Esophagus muscularis mucosa (tissue), 4 donors: ENCODE measurements at places on chromosomes 6 and 20. TPM values are rescaled to one million over a fixed set of nuclear protein-coding genes. Genes with fewer than 3 reads are reported as not detected.
A peak's percentile ranks its signal among the peaks of the same experiment; 100 is the strongest.

- no peaks in the 10 kb centered on the region for H3K36me3 ChIP-seq
- no peak overlapping the region for H3K4me3 ChIP-seq
- H3K27me3 ChIP-seq: no peaks in the 10 kb centered on the region
- H3K4me1 ChIP-seq: no peaks in the 10 kb centered on the region
- DNase-seq: no peak
- no peak overlapping the region for H3K27ac ChIP-seq
These were observed 267.9 kb downstream of the THBS2 start for GRCh38 chr6:168985705-168986104.

DNA sequence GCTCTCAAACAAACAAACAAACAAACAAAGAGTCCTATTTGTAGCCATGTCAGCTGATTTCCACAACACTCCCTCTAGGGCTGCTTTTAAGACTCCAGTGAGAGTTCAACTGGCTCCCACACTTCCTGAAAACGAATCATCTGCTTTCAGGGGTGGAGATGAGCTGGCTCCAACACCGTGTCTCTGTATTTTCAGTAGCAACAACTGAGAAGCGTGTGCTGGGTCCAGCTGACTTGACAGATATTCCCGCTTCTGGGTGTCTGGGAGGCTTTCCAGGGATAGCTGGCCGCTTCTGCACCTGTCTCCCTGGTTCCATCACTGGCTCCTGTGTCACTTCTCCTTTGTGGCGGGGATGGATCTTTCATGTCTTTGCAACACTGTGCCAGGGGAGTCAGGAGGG is 272.5 kb upstream of the SOX4 start:
- H3K36me3 ChIP-seq: no peaks in the 10 kb centered on the region
- no peak overlapping the region for H3K4me3 ChIP-seq
- H3K27ac ChIP-seq: no peak overlapping the region
- no peak for DNase-seq
- no peaks in the 10 kb centered on the region for H3K4me1 ChIP-seq

DNA sequence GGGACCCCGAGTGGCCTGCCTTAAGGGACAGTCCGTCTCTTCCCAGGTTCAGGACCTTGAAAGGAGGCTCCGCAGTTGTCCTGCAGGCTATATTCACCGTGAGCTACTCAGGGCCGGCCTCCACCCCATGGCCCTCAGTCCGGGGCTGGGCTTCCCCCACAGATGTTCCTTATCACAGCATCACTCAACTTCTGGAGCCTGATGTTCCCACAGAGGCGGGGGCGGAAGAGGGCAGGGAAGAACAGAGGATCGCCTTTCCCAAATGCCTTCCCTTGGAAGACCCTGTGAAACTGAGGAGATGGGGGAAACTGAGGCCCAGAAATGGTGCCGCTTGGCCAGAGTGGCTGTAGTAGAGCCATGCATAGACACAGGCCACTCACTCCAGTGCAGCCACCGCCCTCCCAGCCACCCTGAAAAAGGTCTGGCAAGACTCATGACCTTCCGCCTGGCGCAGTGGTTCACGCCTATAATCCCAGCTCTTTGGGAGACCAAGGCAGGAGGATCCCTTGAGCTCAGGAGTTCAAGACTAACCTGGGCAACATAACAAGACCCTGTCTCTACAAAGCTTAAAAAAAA is 4.3 kb upstream of the COX4I2 start:
- H3K36me3 ChIP-seq: no peaks in the 10 kb centered on the region
- H3K4me3 ChIP-seq: no peak overlapping the region
- no peak overlapping the region for H3K27ac ChIP-seq
- DNase-seq: peak; percentile 93
- peaks cover 4% of the 10 kb centered on the region for H3K27me3 ChIP-seq
- H3K4me1 ChIP-seq: peaks cover 4% of the 10 kb centered on the region

HAO1 gene
- not detected for total RNA-seq

ANKEF1 gene
- 2.3 TPM for total RNA-seq

GRCh38 chr6:124823240-124824111 is 138.8 kb upstream of the RNF217 start:
- peak overlapping the region; percentile 36 for H3K27ac ChIP-seq
- no peaks in the 10 kb centered on the region for H3K27me3 ChIP-seq
- DNase-seq: no peak
- no peak overlapping the region for H3K4me3 ChIP-seq
- peaks cover 16% of the 10 kb centered on the region for H3K4me1 ChIP-seq

DNA sequence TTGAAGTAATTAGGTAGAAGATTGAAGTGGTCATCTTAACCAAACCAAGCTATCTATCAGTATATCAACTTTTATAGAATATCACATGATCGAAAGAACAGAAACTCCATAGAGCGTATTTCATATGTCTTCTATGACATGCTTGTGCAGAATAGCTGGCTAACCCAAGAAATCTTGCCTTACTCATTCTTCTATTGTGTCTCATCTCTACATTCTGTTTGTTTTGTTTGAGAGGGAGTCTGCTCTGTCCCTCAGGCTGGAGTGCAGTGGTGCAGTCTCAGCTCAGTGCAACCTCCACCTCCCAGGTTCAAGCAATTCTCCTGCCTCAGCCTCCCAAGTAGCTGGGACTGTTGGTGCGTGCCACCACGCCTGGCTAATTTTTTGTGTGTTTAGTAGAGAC is 10.6 kb downstream of the TAB2 start:
- H3K4me3 ChIP-seq: no peak overlapping the region
- no peak for DNase-seq
- no peaks in the 10 kb centered on the region for H3K36me3 ChIP-seq
- no peaks in the 10 kb centered on the region for H3K27me3 ChIP-seq
- no peak overlapping the region for H3K27ac ChIP-seq

NHSL1 gene
- total RNA-seq: 12.9 TPM

DNA sequence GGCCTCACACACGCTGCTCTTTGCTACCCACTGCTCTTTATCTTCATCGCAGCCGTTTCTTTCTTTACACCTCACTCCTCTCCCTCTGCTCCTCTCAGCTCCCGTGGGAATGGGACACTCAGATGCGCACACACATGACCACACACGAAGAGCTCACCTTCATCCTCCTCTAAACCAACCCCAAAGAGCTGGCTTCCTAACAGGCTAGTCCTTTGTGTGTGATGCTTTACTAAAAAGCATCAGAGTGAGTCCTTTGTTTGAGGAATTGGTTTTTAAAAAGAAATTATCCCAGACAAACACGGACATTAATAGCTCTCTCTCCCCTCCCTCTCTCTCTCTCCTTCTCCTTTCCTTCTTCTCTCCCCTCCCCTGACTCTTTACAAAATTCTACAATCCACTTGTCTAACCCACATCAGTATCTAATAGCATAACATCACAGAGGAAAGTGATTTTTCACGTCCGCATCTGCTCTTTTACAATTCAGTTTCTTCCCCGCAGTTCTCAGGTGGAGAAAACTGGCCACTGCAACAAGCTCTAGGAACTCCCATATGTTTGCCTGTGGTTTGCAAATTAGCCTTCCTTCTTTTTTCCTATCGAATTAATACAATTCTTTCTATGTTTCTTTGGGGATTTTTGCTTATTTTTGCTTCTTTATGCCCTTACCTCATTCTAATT is 306.8 kb upstream of the CNR1 start:
- no peak overlapping the region for H3K4me3 ChIP-seq
- H3K4me1 ChIP-seq: no peaks in the 10 kb centered on the region
- no peaks in the 10 kb centered on the region for H3K36me3 ChIP-seq

DNA sequence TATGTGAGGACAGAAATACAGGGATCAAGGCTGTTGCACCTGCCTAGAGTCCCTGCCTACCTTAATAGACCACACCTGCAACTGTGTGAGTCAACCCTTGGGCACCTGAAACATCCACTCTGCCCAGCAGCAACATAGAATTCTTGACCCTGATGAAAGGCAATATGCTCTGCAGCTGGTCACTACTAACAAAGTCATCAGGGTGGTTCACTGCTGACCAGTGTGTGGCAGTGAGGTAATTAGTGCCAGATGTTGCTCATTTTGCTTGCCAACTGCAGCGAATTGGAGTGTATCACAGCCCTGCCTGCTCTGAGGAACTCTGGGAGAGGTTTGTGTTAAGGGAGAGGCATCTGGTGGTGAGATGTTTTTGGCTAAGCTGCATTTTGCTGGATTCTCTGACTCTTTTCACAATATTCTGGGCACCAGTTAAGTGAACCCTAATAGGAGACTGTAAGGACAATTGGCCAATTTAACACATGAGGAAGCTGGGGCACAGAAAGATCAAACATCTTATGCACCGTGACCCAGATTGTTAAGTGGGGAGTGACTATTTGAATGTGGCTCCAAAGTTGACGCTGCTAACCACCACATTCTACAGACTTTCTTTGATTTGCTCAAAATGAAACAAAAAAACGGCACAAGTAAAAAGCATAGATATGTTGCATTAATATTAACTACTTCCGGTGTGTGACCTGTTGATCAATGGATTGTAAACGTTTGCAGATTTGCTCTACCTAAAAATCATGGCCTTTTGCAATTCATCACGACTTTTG is 61.9 kb upstream of the OPRM1 start:
- DNase-seq: no peak
- no peak overlapping the region for H3K4me3 ChIP-seq
- H3K36me3 ChIP-seq: no peaks in the 10 kb centered on the region
- H3K4me1 ChIP-seq: no peaks in the 10 kb centered on the region

- no peaks in the 10 kb centered on the region for H3K36me3 ChIP-seq
- H3K4me1 ChIP-seq: no peaks in the 10 kb centered on the region
- no peaks in the 10 kb centered on the region for H3K27me3 ChIP-seq
- no peak for DNase-seq
These were observed 268.8 kb upstream of the PRDM1 start for GRCh38 chr6:105817370-105817769.

SIRPB2 gene
- 5.8 TPM for total RNA-seq

DNA sequence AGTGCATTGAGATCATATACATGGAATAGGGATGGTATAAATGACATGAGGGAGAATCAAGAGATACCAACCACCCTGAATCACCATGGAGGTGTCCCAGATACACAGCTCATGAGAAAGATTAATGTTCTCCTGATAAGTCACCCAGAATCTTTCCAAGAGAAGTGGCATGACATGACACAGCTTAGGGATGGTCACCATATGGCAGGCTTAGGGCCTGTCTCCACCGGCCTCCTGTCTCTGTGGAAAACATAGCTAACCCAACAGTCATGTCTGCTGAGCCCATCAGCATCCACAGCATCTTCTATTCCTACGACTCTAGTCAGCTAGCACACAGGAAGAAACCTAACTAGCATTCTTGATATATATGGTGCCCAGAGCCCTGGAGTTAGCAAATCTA is 133.3 kb downstream of the IPCEF1 start:
- H3K27ac ChIP-seq: no peak overlapping the region
- H3K36me3 ChIP-seq: no peaks in the 10 kb centered on the region
- no peaks in the 10 kb centered on the region for H3K4me1 ChIP-seq
- no peak for DNase-seq
- no peak overlapping the region for H3K4me3 ChIP-seq
- H3K27me3 ChIP-seq: no peaks in the 10 kb centered on the region

- no peak for DNase-seq
- peak overlapping the region; percentile 26 for H3K27ac ChIP-seq
- no peaks in the 10 kb centered on the region for H3K27me3 ChIP-seq
- peaks cover 24% of the 10 kb centered on the region for H3K4me1 ChIP-seq
These were observed 20.3 kb downstream of the TTPAL start for GRCh38 chr20:44495802-44496481.

DNA sequence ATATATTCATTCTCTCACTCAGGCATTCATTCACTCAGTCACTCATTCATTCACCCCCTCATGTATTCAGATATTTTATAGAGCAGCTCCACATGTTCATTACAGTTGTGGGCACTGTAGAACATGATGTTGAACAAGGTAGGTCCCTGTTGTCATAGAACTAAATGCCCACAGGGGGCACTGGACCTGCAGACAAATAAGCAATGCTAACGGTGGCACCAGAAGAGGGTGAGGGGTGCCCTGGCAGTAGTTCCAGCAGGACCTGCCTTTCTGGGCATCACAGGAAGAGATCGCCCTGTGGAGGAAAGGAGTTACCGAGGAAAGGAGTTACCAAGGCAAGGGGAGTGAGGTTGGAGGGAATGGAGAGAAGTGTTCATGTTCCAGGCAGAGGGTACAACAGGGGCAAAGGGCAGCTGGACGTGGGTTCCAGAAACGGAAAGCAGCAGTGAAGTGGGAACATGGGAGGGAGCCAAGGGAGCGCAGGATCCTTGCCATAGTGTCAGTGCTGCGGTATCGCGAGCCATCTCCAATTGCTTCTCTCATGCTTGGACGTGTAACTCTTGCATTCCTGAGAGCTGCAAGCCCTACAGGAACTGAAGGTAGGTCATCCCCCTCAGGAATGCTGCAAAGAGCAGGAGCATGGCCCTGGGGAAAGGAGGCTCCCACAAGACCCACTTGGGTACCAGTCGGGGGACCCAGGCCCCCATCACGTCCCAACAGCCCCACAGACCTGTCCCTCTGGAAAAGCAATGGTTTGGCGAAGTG is 128.2 kb downstream of the EDN3 start:
- no peak for DNase-seq
- no peaks in the 10 kb centered on the region for H3K4me1 ChIP-seq
- H3K36me3 ChIP-seq: no peaks in the 10 kb centered on the region
- no peak overlapping the region for H3K27ac ChIP-seq
- H3K4me3 ChIP-seq: no peak overlapping the region
- H3K27me3 ChIP-seq: peaks cover 26% of the 10 kb centered on the region

GRCh38 chr6:17930321-17930993 is 57.0 kb downstream of the KIF13A start:
- H3K27ac ChIP-seq: peak overlapping the region; percentile 81
- no peaks in the 10 kb centered on the region for H3K36me3 ChIP-seq
- DNase-seq: peak; percentile 7
- H3K27me3 ChIP-seq: no peaks in the 10 kb centered on the region
- no peak overlapping the region for H3K4me3 ChIP-seq

GRCh38 chr20:41002842-41003142 is 25.8 kb upstream of the TOP1 start:
- no peaks in the 10 kb centered on the region for H3K27me3 ChIP-seq
- H3K36me3 ChIP-seq: no peaks in the 10 kb centered on the region
- peaks cover 28% of the 10 kb centered on the region for H3K4me1 ChIP-seq
- peak overlapping the region; percentile 73 for H3K27ac ChIP-seq
- no peak overlapping the region for H3K4me3 ChIP-seq
- no peak for DNase-seq

GRCh38 chr6:147509891-147510290 is 1.4 kb downstream of the SAMD5 start:
- DNase-seq: no peak
- H3K27me3 ChIP-seq: peaks cover 64% of the 10 kb centered on the region
- no peaks in the 10 kb centered on the region for H3K36me3 ChIP-seq
- no peak overlapping the region for H3K27ac ChIP-seq

- H3K4me1 ChIP-seq: peaks cover 18% of the 10 kb centered on the region
- H3K27ac ChIP-seq: no peak overlapping the region
- H3K4me3 ChIP-seq: peak overlapping the region; percentile 51
These were observed 47.1 kb upstream of the ENTPD6 start for GRCh38 chr20:25148181-25148981.

CD40 gene
- total RNA-seq: 10.0 TPM

F13A1 gene
- 110 TPM for total RNA-seq

DNA sequence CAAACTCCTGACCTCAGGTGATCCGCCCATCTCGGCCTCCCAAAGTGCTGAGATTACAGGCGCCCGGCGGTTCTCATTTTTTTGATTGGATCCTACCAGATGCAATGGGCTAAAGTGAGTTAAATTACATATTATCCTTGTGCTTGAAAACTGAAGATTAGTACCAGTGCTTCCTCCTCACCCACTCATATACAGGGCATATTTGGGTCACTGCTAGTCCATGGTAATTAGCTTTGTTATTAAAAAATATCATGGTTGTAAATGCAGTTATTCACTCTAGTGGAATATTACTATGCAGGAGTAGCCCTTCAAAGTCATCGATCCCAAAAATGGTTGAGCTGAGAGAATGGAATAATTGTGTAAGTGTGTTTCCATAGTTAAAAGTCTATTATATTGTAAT is 26.5 kb downstream of the ZNF292 start:
- no peak overlapping the region for H3K27ac ChIP-seq
- H3K4me1 ChIP-seq: peaks cover 25% of the 10 kb centered on the region
- no peak for DNase-seq

BCL2L1 gene
- total RNA-seq: 116 TPM
